ENCODE measurements at places on chromosomes 3 and 15.

- no peak for DNase-seq
Measured at GRCh38 chr3:171407759-171408158, 52.4 kb downstream of the TNIK start.

DNA sequence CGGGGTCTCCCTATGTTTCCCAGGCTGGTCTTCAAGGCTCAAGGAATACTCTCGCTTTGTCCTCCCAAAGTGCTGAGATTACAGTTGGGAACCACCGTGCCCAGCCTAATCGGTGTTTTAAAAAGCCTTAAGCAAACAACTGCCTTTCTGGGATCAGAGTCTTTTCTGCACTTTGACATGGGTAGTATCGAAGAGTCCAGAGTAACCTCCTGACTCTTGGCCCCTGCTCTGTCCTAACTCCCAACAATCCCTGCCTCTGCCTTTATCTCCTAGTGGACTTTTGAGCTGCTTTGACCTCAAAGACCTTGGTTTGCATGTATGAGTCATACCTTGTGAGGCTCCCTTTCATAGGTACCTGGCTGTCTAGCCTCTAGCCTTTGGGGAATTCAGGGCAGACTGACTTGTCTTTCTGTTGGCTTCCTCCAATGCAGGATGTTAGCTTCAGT, 21.0 kb upstream of the HACD2 start:
- no peak for DNase-seq

DNA sequence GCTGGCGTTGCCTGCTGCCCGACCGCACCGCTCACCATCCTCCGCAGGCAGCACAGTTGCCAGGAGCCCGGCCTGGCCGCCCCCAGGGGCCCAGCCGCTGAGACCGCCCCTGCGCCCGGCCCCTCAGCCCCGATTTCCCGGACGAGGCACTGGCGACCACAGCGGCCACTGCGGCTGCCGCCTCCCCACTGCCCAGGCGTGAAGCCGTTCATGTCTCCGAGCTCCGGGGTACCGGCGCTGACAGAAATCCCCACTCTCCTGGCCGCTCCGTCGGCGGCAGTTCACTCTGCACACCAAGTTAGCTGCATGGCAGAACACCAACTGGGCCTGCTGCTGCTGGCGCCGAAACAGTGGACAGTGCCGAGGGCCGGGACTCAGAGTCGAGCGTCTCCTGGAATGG, 8.5 kb downstream of the SELENOT start:
- no peak for DNase-seq

DNA sequence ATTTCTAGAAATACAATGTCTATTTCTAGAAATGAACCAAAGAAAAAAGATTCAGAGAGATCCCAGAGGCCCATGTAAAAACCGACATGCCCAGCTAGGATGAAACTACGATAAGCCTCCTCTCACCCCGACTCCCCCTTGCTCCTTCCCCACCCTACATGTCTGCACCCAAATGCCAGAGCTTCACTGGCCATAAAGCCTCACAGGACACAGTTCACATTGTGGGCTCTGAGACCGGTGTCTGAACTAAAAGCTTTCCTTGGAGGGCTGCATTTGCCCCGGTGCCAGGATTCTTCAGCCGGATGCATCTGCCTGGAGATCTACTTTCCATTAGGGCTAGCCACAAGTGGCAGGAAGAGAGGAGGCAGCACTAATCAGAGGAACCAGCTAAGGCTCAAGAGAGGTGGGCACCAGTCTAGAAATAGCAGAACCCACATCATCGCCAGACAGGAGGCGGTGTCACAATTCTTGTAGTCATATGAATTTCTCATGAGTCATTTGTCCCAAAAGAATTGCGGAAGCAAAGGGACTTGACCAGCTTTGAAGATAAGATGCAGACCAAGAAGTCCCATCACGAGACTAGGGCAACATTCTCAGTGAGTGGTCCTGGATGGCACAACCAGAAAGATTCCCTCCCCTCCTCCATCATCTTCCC, 353.6 kb downstream of the NTRK3 start:
- DNase-seq, result no peak

GRCh38 chr3:30428251-30428650, 178.2 kb upstream of the TGFBR2 start:
- DNase-seq, result no peak

GRCh38 chr15:53589520-53590057, 169.9 kb downstream of the WDR72 start:
- DNase-seq, result no peak

GRCh38 chr15:34738002-34738401, 16.8 kb downstream of the GJD2 start:
- no peak for DNase-seq

- DNase-seq, result no peak
Measured at GRCh38 chr3:183189641-183190040, 27.1 kb upstream of the LAMP3 start.

- DNase-seq, result no peak
Measured at GRCh38 chr3:69290006-69290405, 95.9 kb downstream of the FRMD4B start.

GRCh38 chr3:31533169-31534064, 692 bp downstream of the STT3B start:
- DNase-seq, result peak; percentile 62

- DNase-seq, result no peak
Measured at GRCh38 chr3:13039213-13039896, 33.9 kb downstream of the IQSEC1 start.

DNA sequence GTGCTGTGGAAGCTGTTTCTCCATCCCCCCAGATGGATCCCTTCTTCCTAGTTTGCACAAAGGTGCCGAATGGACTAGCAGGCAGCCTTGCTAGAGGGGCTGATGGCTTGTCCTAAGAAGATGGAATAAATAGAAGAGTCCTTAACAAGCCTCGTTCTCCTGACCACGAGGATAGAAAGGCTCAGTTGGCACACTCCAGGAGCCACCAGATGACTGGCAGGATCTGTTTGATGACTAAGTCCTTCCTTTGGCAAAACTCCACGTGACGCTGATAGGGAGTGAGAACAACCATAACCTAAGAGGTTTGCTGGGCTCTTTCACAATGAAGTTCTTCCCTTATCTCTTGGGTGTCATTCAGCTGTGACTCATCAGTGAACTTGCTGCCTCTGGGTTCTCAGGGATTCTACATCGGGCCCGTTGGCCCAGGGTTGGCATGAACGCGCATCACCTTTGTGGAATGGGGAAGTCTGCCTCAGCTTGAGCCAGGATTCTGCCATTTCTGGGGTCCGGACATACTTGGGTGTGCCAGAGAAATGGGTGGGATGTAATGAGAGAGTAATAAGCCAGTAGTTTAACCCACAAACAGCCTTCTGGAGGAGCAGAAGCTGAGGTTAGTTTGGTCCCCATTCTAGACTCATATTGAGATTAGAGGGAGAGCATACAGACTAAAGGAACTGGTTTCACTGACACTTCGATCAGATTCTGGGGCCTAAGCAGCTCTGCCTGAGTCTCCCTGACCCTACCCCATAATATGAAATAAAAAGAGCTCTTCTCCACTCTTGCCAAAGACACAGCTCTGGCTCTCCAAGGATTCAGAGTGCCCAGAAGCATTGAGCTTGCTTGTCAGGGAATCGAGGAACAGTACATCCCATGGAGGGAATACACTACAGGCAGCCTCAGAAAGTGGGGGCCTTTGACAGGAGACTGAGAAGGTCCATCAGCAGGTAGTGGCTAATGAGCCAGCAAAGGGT, 2.0 kb upstream of the MELTF start:
- no peak for DNase-seq

DNA sequence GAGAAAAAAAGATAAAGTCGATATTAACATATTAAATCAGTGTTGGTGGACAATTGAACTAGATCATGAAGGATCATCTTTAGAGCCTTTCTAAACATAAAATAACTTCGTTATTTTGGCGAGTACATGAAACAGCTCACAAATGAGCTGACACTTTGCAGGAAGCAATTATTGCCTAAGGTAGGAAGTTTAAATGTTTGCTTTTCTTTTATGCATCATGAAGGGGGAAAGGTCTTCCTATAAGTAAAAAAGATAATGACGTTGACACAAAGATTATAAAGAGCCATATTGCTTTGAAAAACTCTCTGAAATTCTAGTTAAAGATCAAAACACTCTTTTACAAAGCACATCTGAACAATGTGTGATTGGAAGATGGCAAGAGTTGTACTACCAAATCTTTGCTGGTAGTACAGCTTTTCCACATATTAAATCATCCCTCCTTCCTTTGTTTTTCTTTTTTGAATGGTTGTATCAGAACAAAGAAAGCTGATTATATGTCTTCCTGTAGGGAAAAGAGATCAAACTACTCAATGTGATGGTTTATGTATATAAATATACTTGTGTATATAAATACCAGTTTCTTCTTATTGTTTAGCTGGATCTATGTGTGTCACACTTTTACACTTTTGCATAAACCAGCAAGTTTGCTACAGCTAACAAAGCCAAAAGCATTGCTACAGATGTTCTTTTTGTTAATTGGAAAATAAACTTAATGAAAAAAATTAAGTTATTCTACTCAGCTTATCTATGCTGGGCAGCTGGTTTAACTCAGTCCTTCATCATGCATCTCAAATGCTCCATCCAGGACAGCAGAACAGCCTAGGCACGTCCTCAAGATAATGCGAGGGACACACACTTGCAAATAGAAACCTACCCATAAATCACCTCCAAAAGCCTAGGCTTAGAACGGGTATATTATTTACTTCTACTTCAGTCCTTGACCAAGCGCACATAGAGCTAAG, 850.8 kb upstream of the ROBO1 start:
- no peak for DNase-seq

DNA sequence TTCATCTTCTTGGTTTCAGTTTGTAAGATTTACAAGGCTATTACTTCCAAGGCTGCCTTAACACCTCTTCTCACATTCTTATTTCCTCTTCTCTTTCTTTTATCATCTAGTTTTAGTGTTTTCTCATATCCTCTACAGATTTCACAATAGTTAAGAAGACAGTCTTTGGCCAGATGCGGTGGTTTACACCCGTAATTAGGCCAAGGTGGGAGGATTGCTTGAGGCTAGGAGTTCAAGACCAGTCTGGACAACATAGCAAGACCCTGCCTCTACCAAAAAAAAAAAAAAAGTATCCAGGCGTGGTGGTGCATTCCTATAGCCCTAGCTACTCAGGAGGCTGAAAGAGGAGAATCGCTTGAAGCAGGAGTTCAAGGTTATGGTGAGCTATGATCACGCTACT, 3.5 kb upstream of the ALDH1A2 start:
- no peak for DNase-seq

DNA sequence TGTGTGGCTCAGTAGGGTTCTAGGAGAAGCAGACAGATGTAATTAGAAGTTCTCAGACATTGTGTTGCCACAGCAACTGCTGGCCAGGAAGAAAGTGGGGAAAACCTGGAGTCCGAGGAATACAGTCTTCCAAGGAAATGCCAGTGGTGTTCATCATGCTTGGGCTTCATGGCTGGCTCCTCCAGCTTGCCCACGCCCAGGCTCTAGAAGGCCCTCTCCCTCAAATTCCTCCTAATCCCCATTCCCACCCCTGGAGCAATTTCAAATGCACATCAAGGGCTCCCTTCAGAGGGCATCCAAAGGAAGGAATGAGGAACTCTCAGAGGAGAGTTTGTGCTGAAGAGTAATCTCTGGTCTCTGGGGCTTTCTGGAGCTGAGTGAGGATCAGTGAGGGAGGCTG, 21.9 kb downstream of the FSTL1 start:
- DNase-seq, result no peak

DNA sequence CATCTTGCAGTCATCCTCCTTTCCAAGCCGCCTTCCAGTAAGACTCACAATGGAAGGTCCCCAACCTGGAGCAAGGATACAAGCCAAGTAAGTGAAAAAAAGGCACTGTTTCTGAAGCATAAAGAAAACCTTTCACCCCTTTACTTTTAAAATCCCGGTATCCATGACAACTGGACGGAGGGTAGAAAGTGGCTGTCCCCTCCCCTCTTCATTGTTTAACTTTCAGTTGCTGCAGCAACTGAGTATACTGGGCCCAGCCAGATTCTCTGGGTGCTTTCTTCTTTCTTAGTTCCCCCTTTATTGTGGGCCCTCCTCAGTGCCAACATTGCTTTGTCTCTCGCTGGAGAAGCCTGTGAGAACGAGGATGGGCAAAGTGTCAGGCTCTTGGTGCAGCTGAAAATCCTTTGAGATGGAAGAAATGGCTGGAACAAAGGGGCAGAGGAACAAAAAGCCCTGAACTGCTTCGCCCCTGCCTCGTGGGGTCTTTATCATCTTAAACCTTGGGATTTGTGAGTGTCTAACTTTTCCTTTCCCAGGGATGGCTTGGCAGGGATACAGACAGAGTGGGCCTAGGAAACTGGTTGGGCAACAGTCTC, 224.0 kb upstream of the RGMA start:
- DNase-seq, result peak; percentile 58

- no peak for DNase-seq
Measured at GRCh38 chr15:79849789-79850188, 47.0 kb downstream of the MTHFS start.

DNA sequence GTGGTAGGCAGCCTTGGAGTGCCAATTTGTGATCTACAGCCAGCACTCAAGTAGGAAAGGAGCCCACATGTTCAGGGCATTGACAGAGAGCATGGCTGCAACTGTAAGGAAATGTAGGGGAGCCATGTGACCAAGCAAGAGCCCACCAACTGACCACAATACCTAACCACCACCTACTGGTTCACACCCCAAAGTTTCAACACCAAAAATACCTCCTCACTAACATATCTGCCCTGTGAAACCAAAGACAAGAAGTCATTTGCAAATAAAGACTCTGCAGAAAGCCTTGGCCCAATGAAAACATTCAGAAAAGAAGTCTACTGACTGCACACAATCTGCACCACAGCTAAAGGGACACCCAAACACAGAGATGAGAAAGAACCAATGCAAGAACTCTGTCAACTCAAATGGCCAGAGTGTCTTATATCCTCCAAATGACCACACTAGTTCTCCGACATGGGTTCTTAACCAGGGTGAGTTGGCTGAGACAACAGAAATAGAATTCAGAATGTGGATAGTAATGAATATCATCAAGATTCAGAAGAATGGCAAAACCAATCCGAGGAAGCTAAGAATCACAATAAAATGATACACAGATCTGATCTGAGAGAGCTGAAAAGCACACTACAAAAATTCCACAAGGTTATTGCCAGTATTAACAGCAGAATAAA, 40.6 kb downstream of the SLC9C1 start:
- DNase-seq, result no peak

DNA sequence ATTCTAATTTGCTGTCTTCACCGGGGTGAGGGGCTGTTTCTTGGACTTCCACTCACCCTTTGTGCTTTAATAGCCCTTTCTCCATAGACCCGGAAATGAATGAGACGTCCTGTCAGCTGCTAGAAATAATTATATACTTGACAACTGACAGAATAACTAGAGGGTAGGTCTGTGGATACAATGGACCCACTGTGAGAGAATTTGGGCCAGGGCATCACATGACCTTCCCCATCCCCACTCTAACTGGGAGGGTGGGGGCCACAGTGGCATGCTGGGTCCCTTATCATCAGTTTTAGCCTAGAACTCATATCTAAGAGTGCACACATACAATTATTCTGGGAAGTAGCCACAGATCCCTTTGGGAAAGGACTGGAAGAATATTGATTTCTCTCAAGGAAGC, 25.9 kb upstream of the MINAR1 start:
- no peak for DNase-seq

- no peak for DNase-seq
Measured at GRCh38 chr15:63600001-63600615, 2.9 kb downstream of the FBXL22 start.

- DNase-seq, result no peak
Measured at GRCh38 chr3:16842272-16843270, 42.2 kb upstream of the PLCL2 start.

- no peak for DNase-seq
Measured at GRCh38 chr15:73865904-73866303, 7.5 kb upstream of the TBC1D21 start.

- no peak for DNase-seq
Measured at GRCh38 chr3:194667363-194667762, 4.6 kb downstream of the LSG1 start.
